Activated T-cell treated with anti-CD3 and anti-CD28 coated beads for 4 hours (primary cell): ENCODE measurements at places on chromosomes 1 and 21.

GRCh38 chr1:101664726-101665125 is 332.0 kb downstream of the OLFM3 start:
- no peak for DNase-seq

GRCh38 chr1:94602802-94603625 is 61.5 kb upstream of the F3 start:
- no peak for DNase-seq

GRCh38 chr1:111446967-111447892 is 1.8 kb downstream of the WDR77 start:
- DNase-seq = no peak

DNA sequence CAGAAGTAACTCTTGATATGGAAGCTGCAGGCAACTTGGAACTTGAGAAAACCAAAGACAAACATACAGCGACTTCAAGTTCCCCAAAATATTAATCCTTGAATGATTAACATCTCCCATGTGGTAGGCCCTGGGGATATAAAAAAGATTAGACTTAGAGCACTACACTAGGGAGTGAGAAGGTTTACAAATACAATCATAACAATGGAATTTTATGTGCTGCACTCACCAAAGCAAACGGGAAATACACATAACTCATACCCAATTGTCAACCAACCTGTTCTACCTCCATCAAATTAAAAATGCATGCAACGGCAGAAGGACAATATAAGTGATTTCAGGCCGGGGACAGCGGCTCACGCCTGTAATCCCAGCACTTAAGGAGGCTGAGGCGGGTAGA is 3.7 kb downstream of the SMYD3 start:
- no peak for DNase-seq

DNA sequence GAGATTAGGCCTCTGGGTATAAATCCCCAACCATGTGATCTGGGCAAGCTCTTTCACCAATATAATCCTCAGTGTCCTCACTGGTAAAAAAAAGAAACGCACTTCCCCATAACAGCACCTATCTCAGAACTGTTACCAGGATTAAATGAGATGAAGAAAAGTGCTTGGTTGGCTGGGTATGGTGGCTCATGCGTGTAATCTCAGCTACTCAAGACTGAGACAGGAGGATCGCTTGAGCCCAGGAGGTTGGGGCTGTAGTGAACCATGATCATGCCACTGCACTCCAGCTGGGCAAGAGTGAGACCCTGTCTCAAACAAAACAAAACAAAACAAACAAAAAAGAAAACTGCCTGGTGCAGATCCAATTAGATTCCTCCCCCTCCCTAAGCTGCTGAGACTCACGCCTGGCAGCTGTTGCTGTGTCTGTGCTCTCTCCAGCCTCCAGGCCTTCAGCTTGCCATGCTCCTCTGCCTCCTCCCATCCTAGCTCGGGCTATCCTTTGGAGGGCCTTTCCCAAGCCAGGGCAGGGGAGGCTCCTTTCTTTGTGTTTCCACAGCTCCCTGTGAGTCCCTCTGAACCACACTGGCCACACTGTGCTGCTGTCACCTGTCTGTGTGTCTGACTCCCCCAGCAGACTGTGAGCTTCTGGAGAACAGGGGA is 19.0 kb downstream of the CYB5RL start:
- DNase-seq = no peak

GRCh38 chr1:61255358-61255703 is 173.0 kb downstream of the NFIA start:
- no peak for DNase-seq
